ENCODE measurements at places on chromosomes 4 and X.

DNA sequence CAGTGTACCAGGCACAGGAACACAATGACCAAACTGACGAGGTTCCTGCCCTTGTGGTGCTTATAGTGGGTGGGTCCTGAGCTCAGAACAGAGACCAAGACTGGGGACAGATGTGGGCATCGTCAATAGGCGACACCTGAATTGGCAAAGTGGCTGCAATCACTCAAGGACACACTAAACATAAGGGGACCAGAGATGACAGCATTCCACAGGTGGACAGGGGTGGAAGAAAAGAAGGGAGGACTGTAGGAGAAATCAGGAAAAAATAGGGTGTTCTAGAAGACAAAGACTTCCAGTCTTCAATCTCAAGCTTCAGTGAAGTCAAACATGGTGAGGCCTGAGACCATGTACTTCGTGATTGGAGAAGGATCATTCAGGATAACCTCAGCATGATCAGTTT lies 5.8 kb downstream of the SH3KBP1 start:
- DNase-seq, result no peak

GRCh38 chr4:23225564-23225963 lies 532.8 kb downstream of the GBA3 start:
- no peak for DNase-seq

- DNase-seq, result peak; percentile 50
These were observed 586.5 kb upstream of the FTHL17 start for GRCh38 chrX:31658360-31658759.

GRCh38 chrX:27903960-27904359 lies 77.3 kb downstream of the DCAF8L1 start:
- no peak for DNase-seq

Measured in NCI-H2081 (cell line).